ENCODE measurements at places on chromosomes 1 and 21.

- no peak for DNase-seq
Measured at GRCh38 chr21:34894401-34894800, 154.7 kb downstream of the RUNX1 start.

GRCh38 chr1:109498161-109498801 lies 4.4 kb downstream of the CYB561D1 start:
- DNase-seq = no peak

GRCh38 chr1:158076441-158076840 lies 83.0 kb downstream of the KIRREL1 start:
- DNase-seq = no peak

GRCh38 chr1:40808444-40808843 lies 24.9 kb downstream of the KCNQ4 start:
- no peak for DNase-seq

GRCh38 chr1:2132222-2133038 lies 62.1 kb downstream of the FAAP20 start:
- DNase-seq = no peak

GRCh38 chr1:205294175-205294917 lies 27.2 kb downstream of the NUAK2 start:
- no peak for DNase-seq

GRCh38 chr1:230565141-230565540 lies 77.1 kb upstream of the COG2 start:
- DNase-seq = no peak

GRCh38 chr1:83747853-83748482 lies 251.0 kb downstream of the TTLL7 start:
- no peak for DNase-seq

DNA sequence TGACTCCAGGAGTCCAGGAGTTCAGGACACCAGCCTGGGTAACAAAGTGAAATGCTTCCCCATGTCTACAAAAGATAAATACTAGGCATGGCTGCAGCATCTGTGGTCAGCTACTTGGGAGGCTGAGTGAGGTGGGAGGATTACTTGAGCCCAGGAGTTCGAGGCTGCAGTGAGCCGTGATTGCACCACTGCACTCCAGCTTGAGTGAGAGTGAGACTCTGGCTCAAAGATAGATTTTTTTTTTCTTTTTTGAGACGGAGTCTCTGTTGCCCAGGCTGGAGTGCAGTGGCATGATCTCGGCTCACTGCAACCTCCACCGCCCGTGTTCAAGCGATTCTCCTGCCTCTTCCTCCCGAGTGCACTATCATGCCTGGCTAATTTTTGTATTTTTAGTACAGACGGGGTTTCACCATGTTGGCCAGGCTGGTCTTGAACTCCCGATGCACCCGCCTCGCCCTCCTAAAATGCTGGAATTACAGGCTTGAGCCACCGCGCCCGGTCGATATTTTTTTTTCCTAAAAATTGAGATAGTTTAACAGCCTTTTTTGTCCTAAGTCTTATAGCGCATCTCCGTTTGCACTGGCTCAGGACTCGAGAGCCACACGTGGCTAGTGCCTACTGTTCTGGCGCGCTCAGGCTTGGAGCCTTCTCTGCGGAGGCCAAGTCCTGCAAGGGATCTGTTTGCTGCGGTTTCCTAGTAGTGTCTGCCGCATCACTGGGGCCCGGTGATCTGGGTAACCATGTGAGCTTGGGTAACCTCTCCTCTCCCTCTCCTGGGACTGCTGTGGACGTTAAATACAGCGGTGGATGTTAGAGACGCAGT lies 1.0 kb upstream of the MFN2 start:
- DNase-seq = no peak

GRCh38 chr1:27137544-27138075 lies 17.3 kb downstream of the SLC9A1 start:
- no peak for DNase-seq

- no peak for DNase-seq
Measured at GRCh38 chr1:6425658-6426057, 1.1 kb downstream of the ESPN start.

GRCh38 chr1:24871306-24871901 lies 58.7 kb downstream of the RUNX3 start:
- DNase-seq = no peak

- DNase-seq = no peak
Measured at GRCh38 chr1:61436016-61436415, 288.9 kb downstream of the TM2D1 start.

- DNase-seq = no peak
Measured at GRCh38 chr1:103162360-103162759, 54.0 kb upstream of the COL11A1 start.

DNA sequence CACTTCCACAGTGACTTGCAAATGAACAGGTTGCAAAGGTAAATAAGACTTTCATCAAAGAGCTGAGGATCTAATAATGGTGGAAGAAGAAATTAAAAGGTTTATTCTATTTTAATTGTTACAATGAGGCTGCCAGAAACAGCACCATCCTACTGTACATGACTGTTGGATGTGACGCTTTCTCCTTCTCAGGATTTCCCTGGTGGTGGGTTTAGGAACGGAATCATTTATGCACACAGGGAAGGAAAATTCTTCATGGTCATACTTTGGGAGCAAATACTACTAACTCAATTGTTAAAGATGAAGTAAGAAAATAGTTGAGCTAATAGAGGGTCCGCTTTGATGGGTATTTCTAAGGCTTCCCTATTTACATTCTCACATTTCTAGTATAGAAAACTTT lies 22.2 kb upstream of the LYPLAL1 start:
- no peak for DNase-seq

DNA sequence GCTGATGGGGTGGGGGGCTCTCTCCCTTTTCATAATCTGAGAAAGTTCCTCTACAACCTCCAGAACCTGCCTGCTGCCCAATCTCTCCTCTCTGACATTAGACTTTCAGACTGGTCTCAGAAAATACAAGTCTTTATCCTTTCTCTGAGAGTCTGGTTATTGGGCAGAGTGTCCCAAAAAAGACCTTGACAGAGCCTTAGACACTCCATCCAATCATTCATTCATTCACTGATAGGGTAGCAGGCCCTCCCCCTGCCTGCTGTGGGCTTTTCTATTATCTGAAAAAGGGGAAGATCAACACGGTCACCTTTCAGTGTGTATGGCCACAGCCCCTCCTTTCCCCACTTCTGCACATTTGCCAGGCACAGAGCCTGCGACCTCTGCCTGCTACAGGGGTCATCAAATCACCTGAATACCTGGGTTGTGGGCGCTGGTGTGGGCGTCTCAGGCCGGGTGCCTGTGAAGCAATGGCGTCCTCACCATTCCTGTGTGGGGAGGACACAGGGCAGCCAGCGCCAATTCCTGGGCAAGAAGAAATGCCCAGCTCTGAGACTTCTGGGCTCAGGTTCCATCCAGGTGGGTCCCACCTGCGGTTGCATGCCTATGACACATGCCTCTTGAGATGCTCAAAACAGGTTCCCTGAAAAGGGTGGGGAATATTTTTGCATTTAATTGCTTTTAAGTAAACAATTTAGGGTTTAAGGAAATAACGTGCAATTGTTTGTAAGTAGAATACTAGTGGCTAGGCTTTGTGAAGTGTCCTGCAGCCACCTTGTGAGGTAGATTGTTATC lies 52.8 kb downstream of the ELK4 start:
- DNase-seq = no peak

DNA sequence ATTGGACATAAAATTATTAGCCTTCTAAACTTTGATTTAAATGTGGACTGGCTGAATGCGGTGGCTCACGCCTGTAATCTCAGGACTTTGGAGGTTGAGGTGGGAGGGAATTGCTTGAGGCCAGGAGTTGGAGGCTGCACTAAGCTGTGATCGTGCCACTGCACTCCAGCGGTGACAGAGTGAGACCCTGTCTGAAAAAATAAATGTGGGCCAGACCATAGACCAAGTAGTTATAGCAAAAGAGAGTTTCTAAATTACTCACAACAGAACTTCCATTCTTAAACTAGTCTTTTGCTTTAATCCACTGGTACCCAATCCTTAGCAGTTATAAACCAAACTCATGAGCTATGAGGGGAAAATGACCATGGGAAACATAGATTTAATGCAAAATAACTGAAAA lies 35.2 kb downstream of the RAP1A start:
- DNase-seq = no peak

- no peak for DNase-seq
Measured at GRCh38 chr1:204032642-204033235, 40.2 kb upstream of the SOX13 start.

GRCh38 chr21:45226540-45227326 lies 61.0 kb downstream of the POFUT2 start:
- DNase-seq = no peak

DNA sequence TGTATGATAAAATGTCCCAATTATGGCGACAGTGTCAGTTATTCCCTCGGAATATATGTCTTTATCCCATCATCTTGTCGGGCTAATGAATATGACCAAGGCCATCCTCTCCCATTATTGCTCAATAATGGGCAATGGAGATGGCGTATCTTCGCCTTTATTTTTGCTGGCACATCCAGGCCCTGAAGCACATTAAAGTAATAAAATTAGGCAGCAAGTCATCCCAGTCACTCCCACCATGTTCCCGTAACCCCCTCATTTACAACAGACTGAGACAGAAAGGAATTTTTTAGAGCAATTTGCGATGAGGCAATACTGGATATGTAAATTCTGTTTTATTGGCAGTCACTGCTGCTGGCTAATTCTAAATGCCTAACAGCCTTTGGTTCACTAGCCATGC lies 35.3 kb downstream of the CLIC6 start:
- no peak for DNase-seq

DNA sequence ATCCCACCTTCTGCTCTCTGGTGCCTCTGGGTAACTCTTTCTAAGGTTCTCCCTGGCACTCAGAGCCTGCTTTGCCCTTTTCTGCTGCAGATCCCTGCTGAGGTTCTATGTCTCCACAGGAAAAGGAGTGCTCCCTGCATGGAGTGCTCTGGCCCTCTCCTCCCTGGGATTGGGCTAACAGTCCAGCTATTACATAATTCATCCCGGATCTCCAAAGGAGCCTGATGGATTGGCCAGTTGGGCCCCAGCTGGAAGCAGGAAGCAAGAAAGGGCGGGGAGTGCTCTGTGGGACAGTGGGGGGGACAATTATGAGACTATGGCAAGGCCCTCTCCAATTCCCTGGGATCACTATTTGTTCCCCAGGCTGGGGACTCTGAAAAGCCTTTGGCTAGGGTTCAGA lies 51.9 kb upstream of the GOLT1A start:
- no peak for DNase-seq

DNA sequence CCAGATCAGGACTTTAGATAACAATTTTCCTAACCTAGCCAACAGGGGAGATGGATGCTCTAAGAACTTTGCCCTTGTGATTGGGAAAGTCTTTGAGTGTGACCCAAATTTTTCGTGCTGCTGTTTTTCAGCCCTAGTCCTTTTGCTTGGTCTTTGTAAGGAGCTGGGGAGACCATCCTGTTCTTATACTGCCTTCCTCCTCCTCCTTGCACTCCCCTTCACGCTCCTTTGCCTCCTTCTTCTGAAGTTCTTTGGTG lies 5.7 kb downstream of the KCNQ4 start:
- no peak for DNase-seq

Data from stimulated activated CD8-positive, alpha-beta memory T cell treated with anti-CD3 and anti-CD28 coated beads, Interleukin-7, amount 100 ng/mL, for 1 hour (primary cell).